SW 1271 (cell line): ENCODE measurements at places on chromosomes 6 and 20.

DNA sequence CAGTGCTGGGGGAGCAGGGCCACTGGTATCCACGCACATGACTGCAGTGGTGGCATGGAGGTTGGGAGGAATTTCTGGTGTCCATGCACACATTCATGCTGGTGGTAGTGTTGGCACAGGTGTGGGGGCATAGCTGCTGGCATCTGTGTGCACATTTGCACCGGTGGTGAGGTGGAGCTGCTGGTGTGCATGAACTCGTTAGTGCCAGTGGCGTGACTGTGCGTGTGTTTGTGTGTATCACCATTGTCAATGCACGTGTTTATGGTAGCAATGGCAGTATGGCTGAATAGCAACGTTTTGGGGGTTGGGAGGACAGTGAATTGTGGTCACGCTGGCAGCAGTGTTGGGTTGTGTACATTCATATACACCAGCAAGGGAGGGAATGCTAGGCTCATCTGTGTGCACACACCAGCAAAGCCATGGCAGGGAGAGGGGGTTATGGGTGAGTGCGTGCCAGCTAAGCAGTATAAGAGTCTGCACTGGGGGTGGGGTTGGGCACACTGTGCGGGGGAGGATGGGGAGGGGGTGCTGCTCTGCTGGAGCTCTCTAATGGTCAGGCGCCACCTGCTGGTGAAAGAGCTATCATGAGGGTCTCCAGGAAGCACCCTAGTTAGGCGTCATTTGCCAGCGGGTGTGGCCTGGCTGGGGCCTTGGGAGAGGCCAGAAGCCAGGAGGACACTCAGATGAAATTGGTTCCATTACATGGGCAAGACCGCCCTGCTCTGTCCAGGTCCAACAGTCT is 626.1 kb upstream of the ID4 start:
- no peak for DNase-seq

- DNase-seq: no peak
These were observed 165.2 kb upstream of the AGPAT4 start for GRCh38 chr6:161439093-161439492.

GRCh38 chr6:32170294-32170693 is 5.6 kb downstream of the AGPAT1 start:
- no peak for DNase-seq

DNA sequence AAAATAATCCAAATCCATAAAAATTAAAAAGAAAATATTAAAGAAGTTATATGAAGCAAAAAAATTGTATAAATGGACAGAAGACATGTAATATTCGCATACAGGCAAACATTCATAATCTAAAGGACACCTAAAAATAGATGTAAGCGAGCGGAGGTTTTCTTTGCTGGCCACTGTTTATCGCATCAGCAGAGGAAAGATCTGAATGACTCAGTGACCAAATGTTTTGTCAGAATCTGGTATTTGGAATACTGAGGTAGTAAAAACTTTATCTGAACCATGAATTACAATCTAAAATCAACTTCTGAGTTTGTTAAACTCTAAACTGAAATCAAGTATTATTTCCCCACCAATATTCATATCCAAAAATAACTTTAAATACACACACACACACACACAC is 7.8 kb downstream of the TSPYL4 start:
- DNase-seq: no peak

DNA sequence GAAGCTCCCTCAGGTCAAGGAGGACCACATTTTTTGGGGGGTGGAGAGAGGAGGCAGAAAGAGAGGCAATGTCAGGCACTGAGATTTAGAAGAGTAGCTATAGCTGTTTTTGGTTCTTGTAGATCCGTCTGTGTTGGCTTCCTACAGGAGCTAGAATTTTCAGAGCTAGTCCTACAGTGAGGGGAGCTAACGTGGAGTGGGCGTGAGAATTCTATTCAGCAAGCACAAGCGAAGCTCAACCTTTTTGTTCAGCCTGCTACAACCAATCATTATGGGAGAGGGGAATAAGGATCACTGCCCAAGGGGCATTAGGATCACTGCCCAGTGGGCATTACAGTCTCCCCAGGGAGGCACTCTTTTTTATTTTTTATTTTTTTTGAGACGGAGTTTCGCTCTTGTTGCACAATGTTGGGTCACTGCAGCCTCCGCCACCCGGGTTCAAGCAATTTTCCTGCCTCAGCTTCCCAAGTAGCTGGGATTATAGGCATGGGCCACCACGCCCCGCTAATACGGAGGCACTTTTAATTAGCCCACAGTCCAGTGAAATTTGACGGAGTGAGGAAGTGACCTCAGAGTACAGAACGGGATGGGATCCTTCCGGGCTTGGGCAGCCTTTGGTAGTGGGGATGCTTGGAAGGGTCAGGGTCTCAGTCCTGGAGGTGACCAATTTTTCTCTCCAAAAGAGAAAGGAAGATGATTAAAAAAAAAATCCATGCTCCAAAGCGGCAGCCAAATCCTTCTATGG is 1.1 kb upstream of the PANK2 start:
- peak; percentile 58 for DNase-seq

GRCh38 chr6:118719351-118720124 is 68.1 kb upstream of the CEP85L start:
- no peak for DNase-seq

- no peak for DNase-seq
These were observed 28.2 kb upstream of the GSTA4 start for GRCh38 chr6:53023323-53023722.

DNA sequence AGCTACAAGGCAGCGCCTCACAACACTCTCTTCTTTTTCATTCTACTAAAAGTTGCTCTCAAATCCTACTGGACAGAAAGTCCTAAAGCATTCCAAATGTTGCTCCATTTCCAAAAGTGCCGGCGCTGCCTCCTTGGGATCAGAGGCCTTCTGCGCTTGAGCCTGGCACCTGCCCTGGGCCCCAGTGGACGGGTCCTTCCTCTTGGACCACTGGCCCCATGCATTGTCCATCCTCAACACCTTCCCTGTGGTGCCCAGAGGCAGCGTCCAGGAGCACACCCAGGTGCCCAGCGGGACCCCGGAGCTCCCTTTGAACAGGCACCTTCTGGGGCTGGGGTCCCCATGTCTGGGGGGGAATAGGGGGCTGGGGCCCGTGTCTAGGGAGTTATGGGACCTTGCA is 205.2 kb downstream of the ERMARD start:
- no peak for DNase-seq
